B cell (primary cell): ENCODE measurements at places on chromosomes 16 and 17.

DNA sequence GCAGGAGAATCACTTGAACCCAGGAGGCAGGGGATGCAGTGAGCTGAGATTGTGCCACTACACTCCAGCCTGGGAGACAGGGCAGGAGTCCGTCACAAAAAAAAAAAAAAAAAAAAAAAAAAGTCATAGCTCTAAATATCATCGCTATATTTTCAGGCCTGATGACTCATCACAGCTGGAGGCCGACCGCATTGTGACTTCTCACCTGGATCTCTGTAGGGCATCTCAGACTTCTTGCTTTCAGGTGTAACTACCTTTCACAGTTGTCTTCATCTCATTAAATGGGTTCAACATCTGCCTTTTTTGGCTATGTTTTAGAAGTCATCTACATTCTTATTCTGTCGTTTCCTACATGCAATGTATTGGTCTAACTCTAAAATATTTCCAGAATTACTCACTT, 353.1 kb upstream of the MON1B start:
- DNase-seq: no peak

GRCh38 chr16:963913-964312, 6.9 kb downstream of the LMF1 start:
- no peak for DNase-seq

- DNase-seq: no peak
Observed at GRCh38 chr17:57530508-57530907, 214.6 kb downstream of the CCDC182 start.

- DNase-seq: no peak
Observed at GRCh38 chr16:10881479-10882030, 4.6 kb downstream of the CIITA start.

DNA sequence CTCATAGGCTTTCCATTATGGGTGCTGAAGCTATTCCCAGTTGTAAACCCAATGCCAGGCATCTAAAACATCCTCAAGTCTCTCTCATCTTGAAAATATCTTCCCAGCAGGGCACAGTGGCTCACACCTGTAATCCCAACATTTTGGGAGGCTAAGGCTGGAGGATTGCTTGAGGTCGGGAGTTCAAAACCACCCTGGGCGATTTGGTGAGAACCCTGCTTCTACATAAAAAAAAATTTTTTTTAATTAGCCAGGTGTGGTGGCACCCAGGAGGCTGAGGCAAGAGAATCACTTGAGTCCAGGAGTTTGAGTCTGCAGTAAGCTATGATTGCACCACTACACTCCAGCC, 13.0 kb upstream of the EEF2K start:
- no peak for DNase-seq

DNA sequence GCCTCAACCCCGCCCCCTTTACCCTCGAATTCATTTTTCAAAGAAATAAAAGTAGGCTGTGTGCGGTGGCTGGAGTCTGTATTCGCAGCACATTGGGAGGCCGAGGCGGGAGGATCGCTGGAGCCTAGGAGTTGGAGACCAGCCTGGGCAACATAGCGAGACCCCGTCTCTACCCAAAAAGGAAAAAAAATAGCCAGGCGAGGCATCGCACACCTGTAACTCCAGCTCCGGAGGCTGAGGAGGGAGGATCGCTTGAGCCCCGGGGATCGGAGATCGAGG, 671 bp upstream of the TOP2A start:
- no peak for DNase-seq

DNA sequence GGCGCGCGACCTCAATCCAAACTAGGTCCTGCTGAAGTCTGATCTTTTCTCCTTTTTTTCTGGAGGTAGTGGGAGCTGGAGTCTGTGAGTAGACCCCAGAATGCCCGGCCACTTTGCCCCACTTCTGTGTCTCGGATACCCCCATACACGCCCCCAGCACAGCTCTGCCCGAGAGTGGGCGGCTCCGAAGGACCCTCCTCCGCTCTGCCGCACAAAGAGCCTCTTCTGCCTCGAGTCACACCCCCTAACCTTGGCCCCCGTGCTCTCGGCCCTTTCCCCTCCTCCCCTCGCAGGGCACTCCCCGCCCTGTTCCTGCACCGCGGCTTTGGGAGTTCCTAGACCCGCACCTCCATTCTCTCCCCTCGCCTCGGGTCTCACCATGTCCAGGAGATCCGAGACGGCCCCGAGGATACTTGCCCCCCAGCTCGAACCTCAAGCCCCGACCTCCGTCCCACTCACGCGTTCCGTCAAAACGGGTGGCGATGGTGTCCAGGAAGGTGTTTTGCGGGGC, 476 bp downstream of the KCNH4 start:
- no peak for DNase-seq

GRCh38 chr16:65120461-65120830, 1.4 kb downstream of the CDH11 start:
- no peak for DNase-seq

DNA sequence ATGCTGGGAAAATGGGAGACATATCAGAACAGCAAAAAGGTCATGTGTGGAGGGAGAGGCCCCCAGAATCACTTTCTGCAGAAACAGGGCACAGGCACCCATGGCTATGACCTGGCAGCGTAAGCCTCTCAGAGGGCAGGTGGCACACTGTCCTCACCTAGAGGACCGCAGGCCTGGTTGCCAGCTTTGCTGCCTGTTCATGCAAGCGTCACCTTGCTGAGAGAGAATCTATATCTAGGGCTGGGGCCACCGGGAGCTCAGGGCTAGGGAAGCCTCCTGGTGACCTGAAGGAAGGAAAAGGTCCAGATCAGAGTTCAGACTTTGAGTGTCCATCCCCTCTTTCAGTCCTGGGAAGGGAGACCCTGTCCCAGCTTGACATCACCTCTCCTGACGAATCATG, 78.7 kb downstream of the GOSR1 start:
- no peak for DNase-seq

GRCh38 chr16:81424771-81425170, 19.8 kb upstream of the CMIP start:
- peak; percentile 56 for DNase-seq

DNA sequence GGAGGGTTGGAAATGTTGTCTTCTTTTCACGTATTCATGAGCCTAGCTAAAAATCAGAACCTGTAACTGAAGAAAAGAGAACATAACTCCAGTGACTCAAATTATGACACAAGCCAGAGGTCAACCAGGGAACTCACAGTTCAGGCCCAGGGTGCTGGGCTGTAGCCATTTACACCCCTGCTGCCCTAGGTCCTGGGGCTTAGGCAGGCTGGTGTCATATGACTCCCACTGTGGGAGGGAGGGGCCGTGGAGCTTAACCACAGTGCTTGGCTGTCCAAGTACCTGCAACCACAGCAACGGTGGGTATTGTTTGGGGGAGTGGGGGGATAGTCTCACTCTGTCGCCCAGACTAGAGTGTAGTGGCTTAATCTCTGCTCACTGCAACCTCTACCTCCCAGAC, 71.1 kb upstream of the AMZ2 start:
- DNase-seq: no peak

- DNase-seq: peak; percentile 89
Observed at GRCh38 chr16:1991135-1991551, 1.4 kb downstream of the SYNGR3 start.

DNA sequence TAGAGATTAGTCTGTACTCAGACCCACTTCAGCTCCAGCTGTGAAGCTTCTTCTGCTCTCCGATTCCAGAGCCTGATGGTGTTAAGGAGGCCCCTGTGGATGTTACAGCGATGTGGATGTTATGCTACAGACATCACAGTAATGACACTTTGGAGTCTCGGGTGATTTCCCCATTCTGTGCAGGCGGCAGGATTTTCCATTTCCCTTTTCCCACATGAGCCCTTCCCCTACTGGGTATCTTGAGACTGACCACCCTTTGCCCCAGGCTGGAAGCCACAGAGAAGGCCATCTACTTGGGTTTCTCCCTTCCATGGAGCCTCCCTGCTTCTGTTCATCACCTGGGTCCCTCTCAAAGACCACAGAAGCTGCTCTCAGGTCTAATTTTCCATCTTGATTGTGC, 78.3 kb downstream of the KCNJ12 start:
- DNase-seq: no peak

- no peak for DNase-seq
Observed at GRCh38 chr17:55242476-55242875, 22.3 kb upstream of the HLF start.

DNA sequence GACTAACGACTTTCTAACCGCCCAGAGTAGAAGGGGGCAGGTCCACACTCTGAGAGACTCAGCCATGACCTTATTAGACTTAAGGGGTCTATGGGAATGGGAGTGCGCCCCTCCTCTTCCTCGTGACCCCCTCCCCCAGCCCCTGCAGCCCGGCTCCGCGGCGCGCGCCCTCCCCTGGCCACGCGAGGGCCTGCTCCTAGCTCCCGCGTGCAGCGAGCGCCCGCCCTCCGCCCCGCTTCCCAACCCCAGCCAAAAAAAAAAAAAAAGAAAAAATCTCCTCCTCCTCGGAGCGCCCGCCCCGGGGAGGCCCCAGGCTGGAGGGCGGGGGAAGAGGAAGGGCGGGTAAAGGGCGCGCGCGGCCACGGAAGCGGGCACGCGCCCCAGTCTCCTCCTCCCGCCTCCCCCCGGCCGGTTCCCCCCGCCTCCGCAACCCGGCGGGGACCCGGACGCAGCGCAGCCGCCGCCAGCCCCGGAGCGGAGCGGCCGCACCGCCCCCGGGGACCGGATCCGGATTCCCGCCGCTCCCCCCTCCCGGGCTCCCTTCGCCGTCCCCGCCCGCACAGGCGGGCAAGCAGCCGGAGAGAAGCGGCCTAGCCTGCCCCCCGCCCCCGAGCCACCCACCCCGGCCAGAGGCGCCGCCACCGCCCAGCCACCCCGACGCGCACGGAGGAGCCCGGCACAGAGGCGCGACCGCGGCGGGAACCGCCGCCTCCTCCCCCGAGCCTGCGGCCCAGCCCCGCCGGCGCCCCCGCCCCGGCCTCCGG, 949 bp downstream of the UBTF start:
- DNase-seq: peak; percentile 93

DNA sequence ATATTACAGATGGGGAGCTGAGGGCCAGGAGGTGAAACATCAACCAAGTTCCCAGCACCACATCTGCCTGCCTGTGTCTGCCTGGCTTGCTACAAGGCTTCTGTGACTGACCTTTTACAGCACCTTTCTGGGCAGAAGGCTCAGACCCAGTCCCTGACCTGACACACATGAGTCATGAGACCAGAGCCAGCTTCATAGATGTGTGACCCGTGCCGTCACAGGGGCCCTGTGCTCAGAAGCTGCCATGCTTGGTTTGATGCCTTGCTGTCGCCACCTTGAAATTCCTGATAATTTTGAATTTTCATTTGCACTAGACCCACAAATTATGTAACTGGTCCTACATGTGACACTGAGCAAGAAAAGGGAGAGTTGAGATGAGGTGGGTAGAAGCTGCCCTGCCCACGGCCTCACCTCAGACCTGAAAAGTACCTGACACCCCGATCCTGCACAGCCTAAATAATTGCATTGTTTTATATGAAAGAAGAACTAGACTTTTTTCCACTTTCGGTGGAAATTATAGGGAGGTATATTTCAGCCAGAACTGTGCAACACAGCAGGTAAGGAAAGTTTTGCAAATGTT, 13.3 kb upstream of the PECAM1 start:
- DNase-seq: peak; percentile 34
